ENCODE measurements at places on chromosomes 16 and 17.

GRCh38 chr16:73823205-73823849 is 473.3 kb upstream of the PSMD7 start:
- no peak for DNase-seq

- no peak for DNase-seq
These were observed 7.8 kb upstream of the RNPS1 start for GRCh38 chr16:2275476-2276367.

GRCh38 chr16:66846266-66846665 is 2.1 kb downstream of the CA7 start:
- no peak for DNase-seq

- no peak for DNase-seq
These were observed 4.5 kb upstream of the NR1D1 start for GRCh38 chr17:40104594-40105486.

DNA sequence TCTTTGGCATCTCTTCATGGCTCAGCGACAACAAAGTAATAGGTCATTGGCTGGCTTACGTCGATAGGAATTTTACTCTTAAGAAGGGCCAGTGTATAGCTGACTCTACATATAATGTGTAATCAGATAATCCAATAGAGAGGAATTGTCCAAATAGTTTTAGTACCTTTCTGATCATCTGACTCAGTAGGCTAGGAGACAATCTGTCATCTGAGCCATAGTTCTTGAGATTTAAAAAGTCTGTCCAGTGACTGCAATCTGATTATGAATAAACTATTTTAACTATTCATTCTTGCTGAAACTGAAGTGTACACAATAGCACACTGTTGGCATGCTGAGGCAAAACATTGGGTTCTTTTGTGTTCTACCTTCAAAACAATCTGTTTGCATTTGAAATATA is 21.4 kb upstream of the NOL11 start:
- DNase-seq = no peak

GRCh38 chr16:48353565-48354163 is 31.5 kb downstream of the SIAH1 start:
- DNase-seq = peak; percentile 17

- no peak for DNase-seq
These were observed 3.7 kb downstream of the SLC52A1 start for GRCh38 chr17:5031365-5032082.

All from NCI-H526 treated with DMSO at 0.1 percent for 48 hours (cell line).